ENCODE measurements at places on chromosomes 7 and 10.
A peak's percentile ranks its signal among the peaks of the same experiment; 100 is the strongest.

GRCh38 chr10:58952747-58953466 is 223.5 kb upstream of the PHYHIPL start:
- peak; percentile 65 for DNase-seq

DNA sequence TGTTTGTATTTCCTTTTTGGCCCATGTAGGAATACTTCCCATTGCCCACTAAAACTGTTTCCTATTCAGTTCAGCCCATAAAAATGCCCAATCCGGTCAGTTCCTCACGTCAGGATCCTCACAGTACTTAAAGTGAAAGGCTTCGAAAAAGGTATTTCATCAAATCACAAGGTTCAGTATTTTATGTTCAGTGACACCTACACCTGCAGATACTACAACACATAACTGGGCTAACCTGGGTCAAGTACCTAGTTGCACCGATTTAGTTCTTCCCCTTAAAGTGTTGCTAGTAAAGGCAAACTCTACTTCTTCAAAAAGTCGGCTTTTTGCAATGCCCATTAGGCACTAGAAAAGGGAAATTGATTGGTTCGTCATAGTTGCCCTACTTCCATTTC is 1.1 kb downstream of the SNX13 start:
- peak; percentile 52 for DNase-seq

- no peak for DNase-seq
Observed at GRCh38 chr10:26970667-26971066, 109.9 kb upstream of the ABI1 start.

DNA sequence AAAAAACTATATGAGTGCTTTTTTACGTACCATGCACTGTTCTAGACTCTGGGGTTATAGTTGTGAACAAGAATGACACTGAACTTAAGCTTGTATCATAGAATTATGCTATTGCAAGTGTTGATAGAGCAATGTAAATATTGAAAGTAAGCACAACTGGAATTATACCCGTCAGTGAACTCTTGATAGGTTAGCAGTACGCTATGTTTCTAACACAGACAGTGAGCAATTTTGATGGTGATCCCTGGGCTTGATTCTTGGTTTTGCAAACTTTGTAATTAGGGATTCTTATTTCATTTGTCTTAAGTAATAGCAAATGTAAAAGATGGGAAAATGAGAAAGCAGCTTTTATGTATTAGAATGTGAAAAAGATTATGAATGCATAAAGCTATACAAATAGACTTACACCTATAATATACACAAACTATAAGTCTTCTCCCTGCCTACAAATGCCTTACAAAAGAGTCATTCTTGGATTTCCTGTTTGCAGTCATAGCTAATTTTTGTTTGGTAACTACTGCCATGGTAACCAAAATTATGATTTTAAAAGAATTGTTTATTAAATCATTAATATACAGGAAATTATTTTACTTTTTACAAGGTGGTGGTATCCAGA is 6.7 kb downstream of the TES start:
- DNase-seq, result no peak

DNA sequence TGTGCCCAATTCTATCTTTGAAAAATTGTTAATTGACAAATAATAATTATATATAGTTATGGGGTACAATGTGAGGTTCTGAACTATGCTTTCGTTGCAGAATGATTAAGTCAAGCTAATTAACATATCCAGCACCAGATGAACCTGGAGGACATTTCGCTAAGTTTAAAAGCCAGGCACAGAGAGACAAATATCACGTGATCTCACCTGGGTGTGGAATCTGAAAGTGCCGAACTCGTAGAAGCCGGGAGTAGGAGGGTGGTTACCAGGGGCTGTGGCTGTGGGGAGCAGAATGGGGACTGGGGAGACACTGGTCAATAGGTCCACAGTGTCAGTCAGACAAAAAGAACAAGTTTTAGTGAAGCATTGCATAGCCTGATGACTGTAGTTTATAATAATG is 332.9 kb upstream of the SHH start:
- DNase-seq, result no peak

- DNase-seq, result no peak
Observed at GRCh38 chr10:17412323-17412722, 42.1 kb downstream of the ST8SIA6 start.

- DNase-seq, result no peak
Observed at GRCh38 chr10:82622479-82622878, 747.5 kb downstream of the NRG3 start.

DNA sequence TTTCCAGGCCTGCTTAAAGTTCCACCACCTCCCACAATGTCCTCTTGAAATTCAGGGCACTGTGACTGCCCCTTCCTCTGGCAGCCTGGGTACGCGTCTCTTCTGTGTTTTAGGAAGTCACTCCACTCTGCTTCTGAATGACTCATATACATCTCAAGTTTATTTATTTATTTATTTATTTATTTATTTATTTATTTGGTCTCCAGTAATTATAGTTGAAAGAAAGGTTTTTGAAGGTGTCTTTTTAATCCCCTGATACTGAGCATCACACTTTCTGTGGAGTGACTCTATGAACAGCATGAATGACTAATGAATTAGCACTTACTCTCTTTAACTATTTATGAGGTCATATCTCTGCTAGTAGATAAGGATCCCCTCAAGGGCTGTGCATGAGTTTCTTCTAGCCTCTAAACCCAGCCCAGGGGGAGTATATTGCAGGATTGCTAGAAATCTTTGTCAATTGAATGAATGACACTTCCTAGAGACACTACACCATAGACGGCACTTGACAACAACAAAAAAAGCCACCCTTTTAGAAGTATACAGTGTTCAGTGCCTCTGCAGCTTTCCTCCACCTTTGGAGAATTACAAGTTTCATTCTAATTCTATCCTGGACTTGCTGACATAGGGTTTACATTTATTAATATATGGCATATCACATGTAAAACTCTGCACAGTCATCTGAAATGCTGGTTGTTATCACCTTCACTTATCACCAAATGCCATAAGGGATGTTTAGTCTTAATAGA is 2.1 kb downstream of the MACC1 start:
- no peak for DNase-seq

GRCh38 chr7:143382791-143383641 is 1.9 kb downstream of the ZYX start:
- DNase-seq, result no peak

DNA sequence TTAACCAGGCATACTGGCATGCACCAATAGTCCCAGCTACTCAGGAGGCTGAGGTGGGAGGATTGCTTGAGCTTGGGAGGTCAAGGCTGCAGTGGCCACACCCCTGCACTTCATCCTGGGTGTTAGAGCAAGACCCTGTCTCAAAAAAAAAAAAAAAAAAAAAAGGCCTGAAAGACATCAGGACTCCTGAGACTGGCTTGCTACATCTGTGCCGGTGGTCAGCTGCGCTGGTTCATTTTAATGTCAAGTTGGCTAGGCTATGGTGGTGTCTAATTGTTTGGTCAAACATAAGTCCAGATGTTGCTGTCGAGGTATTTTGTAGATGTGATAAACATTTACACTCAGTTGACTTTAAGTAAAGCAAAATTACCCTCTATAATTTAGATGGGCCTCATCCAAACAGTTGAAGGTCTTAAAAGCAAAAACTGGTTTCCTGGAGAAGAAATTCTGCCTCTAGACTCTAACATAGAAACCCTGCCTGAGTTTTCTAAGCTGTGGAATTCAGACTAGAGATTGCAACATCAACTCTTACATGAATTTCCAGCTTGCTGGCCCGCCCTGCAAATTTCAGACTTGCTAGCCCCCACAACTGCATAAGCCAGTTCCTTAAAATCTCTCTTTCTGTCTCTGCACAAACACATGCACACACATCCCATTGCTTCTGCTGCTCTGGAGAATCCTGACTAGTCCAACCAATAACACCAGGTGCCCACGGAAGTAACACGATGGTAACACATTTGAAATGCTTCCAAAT is 18.2 kb downstream of the MYOF start:
- DNase-seq, result peak; percentile 81
